ENCODE measurements at places on chromosomes 3 and 15.

DNA sequence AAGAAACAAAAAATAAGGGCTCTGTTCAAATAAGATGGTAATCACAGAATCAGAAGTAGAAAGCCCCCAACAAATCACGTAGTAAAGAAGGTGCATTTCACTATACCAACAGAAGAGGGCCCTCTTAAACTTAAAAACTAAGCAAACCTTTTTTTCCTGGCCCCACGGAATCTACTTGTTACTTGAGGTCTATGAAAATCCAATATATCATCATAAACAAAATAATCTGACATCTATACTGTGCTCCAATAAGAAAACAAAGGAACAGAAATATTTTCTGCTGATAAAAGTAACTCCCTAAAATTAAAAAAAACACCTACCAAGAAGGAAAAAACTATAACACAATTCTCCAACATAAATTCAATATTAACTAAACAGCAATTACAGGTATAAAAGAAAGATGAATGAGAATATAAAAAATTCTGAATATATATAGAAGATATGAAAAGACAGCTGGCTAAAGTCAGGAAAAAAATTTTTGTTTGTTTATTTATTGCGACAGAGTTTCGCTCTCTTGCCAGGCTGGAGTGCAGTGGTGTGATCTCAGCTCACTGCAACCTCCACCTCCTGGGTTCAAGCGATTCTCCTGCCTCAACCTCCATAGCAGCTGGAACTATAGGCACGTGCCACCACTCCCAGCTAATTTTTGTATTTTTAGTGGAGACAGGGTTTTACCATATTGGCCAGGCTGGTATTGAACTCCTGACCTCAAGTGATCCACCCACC, 81.8 kb downstream of the CLASP2 start:
- peak; percentile 81 for DNase-seq

GRCh38 chr3:468172-468571, 271.6 kb downstream of the CHL1 start:
- no peak for DNase-seq

DNA sequence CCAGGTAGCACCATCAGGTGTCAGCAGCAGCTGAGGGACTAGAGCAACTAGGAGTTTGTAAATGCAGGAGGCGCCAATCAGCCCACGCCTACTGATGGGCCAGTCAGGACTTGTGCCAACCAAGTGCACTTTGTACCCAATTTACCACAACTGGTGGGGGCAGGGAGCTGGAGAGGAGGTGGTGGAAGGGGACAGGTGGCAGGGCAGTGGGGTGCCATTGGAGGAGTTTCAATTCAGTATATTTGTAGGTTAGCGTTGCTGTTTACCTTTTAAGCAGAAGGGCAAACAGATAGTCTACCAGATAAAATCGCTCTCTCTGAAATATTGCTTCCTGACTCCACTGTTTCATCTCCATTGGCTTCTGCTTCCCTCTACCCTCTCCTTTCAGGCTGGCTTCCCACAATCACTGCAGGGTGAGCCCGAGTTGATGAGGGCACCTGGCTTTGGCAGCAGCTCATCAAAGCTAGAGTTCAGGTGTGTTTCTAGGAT, 75.7 kb downstream of the TRIM69 start:
- no peak for DNase-seq

- DNase-seq, result peak; percentile 57
These were observed at the start of gene C3orf70 for GRCh38 chr3:185152410-185153170. Gene C3orf70, minus strand, starts transcription at chr3:185153060. Its CDS starts 237 bp downstream, at chr3:185152823.

GRCh38 chr3:158120330-158120729, 10.4 kb downstream of the RSRC1 start:
- no peak for DNase-seq

DNA sequence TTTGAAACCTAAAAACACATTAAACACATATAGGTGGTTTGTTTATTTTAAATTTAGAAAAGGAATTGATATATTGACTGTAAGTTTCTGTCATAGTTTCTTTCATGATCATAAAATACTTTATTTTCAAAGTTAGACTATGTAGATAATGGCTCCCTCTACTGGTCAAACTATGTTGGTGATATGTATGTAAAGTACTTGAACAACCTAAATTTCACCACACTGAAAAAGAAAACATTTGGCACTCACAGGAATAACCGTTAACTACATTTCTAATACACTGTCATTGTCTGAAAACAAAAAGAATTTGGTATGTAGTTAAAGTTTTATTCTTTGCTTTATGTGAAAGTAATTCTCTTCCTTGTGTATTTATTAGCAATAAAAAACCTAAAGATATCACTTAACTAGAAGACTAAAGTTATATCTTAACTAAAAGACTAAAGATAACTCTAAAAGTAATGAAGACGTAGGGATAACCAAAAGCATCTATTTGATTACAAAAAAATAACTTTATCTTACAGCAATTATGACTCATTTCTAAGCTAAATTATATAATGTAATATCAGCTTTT, 427.5 kb downstream of the VGLL3 start:
- DNase-seq, result peak; percentile 22

- no peak for DNase-seq
These were observed 30.3 kb downstream of the SEC61A1 start for GRCh38 chr3:128082546-128082945.

GRCh38 chr3:58627941-58628340, 38.6 kb downstream of the FAM3D start:
- no peak for DNase-seq

GRCh38 chr3:150763122-150763840, at the start of gene SIAH2:
Gene SIAH2, minus strand, starts transcription at chr3:150763169. Its CDS starts 320 bp downstream, at chr3:150762849.
- peak; percentile 96 for DNase-seq

- DNase-seq, result no peak
These were observed 4.4 kb downstream of the SSUH2 start for GRCh38 chr3:8640223-8640622.

- no peak for DNase-seq
These were observed 68.1 kb downstream of the SENP2 start for GRCh38 chr3:185653949-185654757.

GRCh38 chr15:34501131-34501530, 63.5 kb upstream of the GOLGA8A start:
- no peak for DNase-seq

GRCh38 chr3:71142441-71143161, 440.9 kb downstream of the FOXP1 start:
- no peak for DNase-seq

DNA sequence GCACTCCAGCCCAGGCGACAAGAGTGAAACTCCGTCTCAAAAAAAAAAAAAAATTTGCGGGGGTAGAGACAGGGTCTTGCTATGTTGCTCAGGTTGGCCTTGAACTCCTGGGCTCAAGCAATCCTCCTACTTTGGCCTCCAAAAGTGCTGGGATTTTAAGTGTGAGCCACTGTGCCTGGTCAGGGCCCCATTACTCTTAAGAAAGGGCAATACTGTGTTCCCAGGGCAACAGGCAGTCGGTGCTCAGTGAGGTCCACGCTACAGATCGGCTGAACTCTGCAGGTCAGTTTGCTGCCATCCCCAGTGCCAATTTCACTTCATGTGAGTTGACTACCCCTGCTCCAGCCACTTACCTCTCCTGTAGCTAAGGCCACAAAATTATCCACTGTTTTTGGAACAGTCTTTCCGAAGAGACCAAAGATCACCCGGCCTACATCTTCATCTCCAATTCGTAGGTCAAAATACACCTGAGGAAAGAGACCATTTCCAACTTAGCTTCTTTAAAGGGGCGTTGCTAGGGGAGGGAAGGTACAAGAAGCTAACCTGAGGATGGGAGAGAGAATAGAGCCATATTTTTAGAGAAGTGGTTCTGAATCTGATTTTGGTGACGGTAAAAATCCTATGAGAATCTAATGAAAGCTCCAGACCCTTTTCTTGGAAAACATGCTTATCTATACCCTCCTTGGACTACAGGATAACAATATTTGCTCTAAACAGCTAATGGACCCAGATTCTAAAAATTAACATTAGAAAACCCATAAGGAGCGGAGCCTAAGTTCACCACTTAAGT, 939 bp downstream of the PPIB start:
- no peak for DNase-seq

GRCh38 chr3:140007911-140008869, 73.2 kb downstream of the CLSTN2 start:
- no peak for DNase-seq

GRCh38 chr15:26729030-26729429, 43.8 kb downstream of the GABRB3 start:
- DNase-seq, result no peak

- DNase-seq, result peak; percentile 58
These were observed 3.4 kb upstream of the DOCK3 start for GRCh38 chr3:50671331-50671730.

GRCh38 chr15:41653760-41654159, 6.4 kb upstream of the MGA start:
- no peak for DNase-seq

DNA sequence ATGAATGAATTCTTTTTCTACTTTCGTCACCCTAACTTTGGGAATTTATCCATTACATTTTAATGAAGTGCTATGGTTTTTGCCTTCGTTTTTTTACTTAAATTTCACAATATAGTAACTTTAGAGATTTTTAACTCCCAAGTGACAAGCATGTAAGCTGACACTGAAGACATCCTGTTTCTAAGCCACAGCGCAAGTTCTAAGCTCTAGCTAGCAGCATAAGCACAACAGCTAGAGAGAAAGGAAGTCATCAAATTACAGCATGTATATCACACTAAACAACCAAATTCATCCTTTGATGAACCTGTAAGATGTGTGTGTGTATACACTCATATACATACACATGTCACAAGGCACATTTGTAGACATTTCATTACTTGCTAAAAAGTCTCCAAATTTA, 119.3 kb downstream of the P3H2 start:
- DNase-seq, result no peak

- no peak for DNase-seq
These were observed 184.1 kb upstream of the LRRC3B start for GRCh38 chr3:26438325-26438940.

DNA sequence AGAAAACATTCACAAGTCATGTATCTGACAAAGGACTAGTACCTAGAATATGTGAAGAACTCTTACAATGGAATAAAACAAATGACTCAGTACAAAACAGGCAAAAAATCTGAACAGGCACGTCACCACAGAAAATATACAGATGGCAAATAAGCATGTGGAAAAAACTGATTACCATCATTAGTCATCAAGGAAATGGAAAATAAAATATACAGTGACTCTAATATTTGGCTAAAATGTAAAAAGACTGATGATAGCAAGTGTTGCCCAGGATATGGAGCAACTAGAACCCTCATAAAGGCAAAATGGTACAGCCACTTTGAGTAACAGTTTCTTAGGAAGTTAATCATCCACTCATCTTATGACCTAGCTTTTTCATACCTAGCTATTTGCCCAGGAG, 95.8 kb upstream of the ABHD17C start:
- DNase-seq, result peak; percentile 76

DNA sequence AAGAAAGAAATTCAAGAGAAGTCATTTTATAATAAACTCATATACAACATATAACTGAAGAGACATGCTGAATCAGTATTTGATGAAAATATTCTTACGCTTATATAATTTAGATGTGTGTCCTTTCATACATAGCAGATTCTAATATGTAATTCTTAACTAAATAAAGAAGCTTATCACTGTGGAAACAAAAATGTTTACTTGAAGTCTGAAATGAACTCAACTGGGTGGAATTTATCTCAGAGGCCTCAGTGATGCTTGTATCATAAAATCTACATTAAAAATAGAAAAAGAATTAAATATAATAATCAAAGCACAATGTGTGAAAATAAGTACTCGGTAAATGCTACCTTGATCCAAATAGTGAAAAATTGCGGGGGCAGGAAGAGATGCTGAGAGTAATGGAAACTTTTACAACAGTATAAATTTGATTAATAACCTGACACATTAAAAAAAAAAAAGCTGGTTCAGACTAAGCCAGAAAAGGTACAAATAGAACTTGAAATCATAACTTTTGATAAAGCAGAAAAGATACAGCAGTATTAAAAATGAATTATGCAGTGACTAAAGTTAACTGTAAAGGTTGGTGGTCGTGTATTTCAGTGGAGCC, 12.0 kb upstream of the CBLB start:
- DNase-seq, result no peak

Data from fibroblast of villous mesenchyme (primary cell).